RWPE1 (cell line): ENCODE measurements at places on chromosomes 2 and 18.
A peak's percentile ranks its signal among the peaks of the same experiment; 100 is the strongest.

DNA sequence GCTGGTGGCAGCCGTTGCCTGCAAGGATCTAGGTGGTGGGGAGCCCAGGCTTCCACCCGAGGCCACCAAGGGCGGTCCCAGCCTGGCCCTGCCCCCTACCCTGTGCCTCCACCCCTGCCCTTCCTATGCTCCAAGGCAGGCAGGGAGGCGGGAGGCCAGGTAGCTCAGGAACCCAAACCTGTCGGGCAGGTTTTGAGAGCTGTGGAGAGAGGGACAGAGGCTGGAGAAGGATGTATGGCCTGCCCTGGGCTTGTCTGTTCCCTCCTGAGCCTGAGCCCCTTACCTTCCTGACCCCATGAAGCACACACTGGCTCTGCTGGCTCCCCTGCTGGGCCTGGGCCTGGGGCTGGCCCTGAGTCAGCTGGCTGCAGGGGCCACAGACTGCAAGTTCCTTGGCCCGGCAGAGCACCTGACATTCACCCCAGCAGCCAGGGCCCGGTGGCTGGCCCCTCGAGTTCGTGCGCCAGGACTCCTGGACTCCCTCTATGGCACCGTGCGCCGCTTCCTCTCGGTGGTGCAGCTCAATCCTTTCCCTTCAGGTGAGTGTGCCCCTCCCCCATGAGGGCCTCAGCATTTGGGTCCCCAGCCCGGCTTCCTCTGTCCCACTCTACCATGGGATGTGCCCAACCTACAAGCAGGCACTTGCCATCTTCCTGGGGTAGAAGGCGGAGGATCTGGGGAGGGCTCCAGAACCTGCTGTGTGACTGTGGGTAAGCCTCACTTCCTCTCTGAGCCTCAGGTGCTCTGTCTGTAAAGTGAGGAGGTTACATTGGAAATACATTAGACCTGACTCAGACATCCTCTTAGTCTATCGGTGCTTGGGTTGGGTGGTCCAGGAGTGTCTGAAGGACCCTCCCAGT is at the start of gene PROM2:
Gene PROM2, plus strand, starts transcription at position 159 of the 860 bp plus-strand sequence. Its CDS starts 137 bp downstream, at position 296.
- DNase-seq = peak; percentile 71

GRCh38 chr2:224062481-224063297 is 23.6 kb upstream of the SERPINE2 start:
- no peak for DNase-seq

DNA sequence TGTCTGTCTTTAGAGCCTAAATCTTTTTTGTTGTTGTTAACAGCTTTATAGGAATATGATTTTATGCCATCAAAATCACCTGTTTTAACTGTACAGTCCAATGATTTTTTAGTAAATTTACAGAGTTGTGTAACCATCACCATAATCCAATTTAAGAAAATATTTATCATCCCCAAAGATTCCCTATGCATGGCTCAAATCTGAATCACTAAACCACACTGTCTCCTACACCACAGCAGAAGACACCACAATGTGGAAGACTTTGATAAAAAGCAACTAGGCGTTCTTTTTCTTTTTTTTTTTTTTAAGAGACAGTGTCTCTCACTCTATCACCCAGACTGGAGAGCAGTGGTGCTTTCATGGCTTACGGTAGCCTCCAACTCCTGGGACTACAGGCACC is 99.6 kb downstream of the TXNL1 start:
- DNase-seq = no peak

DNA sequence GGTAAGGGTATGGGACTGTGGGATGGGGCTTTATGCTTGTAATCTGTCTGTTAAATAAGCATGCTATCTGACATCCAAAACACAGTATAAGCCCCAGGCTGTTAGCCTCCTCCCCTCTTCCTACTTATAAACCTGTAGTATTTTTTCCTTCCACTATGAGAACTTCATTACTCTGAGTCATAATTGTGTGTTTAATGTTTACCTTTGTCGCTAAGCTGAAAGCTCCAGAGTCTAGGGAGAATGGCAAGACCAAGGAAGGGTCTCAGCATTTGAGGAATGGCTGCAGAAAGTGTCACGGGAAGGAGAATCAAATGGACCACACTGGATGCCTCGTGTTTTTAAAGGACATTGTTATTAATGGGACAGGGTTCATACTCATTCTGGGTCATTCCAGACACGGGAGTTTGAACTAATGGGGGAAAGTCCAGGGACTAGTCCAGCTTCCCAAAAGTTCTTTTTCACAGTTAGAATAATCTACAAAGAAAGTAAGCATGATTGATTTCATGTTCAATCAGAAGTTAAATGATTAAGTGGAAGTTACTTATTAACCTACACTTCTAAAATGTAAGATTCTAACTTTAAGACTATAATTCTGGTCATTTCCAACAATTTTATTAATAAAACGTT is 292.2 kb downstream of the AFF3 start:
- peak; percentile 30 for DNase-seq

DNA sequence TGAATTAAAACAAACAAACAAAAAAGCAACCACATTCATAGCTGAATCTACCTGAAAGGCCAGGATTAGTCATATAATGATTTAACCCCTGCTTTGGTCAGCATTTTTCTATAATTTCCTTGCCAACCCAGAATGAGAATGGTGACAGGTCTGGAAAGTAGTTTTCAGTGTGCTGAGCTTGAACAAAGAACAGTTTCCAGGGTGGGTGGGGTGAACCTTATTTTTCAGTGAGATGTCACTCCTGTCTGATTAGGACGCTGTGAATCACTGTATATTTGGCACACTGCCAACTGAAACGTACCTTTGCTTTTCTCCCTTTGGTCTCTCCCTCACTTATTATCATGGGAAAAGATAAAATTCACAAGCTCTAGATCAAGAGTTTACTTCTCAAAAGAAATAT is 35.0 kb upstream of the DSC1 start:
- DNase-seq = peak; percentile 51

GRCh38 chr2:168896783-168897182 is 4.3 kb upstream of the G6PC2 start:
- no peak for DNase-seq

- peak; percentile 33 for DNase-seq
Observed at GRCh38 chr2:212595036-212595654, 56.5 kb upstream of the ERBB4 start.

DNA sequence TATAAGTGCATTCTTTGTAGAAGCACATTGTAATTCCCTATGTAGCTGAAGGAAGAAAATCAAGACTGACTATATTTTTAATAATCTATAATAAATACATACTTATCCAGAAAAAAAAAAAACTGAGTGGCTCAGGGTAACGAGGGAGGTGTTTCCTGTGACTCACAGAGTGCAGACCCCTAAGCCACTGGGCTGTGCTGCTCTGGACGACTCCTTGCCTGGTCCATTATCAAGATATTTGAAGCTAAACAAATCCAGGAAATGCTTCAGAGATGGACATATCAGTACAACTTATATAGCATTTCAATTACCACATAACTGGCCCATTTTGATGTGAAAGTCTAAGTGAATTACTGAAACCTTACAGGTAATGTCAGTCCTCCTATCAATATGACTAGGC is 80.6 kb downstream of the PIGN start:
- DNase-seq = no peak

- DNase-seq = no peak
Observed at GRCh38 chr2:136214307-136215200, 96.6 kb upstream of the CXCR4 start.

- no peak for DNase-seq
Observed at GRCh38 chr2:179338681-179339080, 74.0 kb upstream of the SESTD1 start.

- DNase-seq = no peak
Observed at GRCh38 chr2:218000136-218000535, 2.7 kb downstream of the TNS1 start.

DNA sequence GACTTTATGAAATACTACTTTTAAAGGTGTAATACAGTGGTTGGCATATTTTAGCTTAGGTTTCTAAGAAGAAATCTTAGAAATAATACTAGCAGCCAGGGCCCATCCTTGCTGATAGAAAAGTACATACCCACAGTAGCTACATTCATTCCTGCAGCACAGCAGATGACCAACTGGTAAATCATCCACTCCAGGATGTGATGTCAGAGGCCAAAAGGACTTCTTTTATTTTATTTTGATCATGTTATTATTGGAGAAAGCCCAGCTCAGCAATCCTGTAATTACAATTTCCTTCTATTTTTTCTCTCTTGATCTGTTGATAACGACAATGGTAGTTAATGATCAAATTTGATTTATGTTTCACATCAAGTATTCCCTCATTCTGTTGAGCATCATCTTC is 18.0 kb upstream of the TTN start:
- DNase-seq = no peak

- peak; percentile 38 for DNase-seq
Observed at GRCh38 chr2:62293490-62294271, 97.8 kb downstream of the B3GNT2 start.

DNA sequence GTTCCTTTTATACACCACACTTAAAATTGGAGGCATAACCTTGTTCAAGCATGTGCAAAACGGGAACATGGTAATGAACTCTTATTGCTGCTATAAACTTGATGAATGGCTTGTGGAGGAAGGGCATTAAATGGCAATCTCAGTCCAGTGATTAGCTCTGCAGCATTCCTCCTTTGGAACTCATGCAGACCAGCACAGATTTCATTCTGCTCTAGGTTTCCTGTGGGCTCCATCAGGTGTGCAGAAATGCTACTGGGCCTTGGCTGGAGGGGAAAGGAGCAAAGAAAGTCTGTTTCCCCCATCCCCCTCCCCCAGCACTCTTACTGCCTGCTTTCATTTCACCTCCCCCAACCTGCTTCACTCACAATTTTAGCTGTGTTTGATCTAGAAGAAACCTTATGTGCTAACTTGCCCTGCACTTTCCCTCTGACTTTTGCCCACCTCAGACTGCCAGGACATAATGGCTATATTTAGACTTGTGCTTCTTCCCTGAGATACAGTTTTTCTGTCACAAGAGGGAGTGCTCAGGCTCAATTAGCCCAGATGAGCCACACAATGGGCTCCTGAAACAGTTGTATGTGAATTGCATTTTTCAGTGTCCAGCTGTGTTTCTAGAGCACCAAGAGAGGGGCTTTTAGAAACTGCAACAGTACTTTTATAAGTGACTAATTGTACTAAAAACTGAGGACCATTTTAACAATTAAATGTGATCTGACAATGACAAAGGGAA is 109.8 kb downstream of the FSHR start:
- DNase-seq = no peak

DNA sequence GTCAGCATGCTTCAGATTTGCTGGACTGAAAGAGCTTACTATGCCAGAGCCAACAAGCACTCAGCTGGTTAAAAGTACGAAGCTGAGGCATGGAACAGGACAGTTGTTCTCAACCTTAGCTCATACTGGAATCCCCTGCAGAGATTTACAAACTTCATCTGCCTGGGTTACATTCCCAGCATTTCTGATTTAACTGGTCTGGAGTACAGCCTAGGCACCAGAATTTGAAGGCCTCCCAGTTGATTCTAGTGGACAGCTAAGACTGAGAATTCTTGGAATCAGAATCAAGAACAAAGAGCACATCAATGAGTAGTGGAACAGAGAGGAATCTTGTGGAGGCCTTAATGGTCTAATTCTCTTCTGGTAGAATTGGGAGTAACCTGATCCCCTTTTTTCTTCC is 298.2 kb upstream of the NXPH2 start:
- no peak for DNase-seq

- no peak for DNase-seq
Observed at GRCh38 chr2:232204457-232204931, 174.1 kb upstream of the ALPP start.

DNA sequence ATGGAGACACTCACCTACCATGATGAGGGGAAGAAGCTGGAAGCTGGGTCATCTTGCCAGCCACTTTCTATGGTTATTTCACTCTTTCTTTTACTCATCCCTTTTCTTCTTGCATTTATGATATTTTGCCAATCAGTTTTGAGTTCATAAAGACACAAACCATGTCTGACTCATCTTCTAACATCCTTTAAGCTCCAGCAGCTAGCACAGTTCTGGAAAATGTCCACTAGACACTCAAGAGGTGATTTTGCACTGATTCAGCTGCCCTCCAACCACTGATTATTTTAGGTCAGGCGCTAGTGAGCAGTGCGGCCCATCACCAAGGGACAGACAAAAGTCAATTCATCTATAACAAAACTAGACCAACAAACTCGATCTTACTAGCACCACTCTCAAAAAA is 537.1 kb upstream of the ID2 start:
- DNase-seq = no peak

DNA sequence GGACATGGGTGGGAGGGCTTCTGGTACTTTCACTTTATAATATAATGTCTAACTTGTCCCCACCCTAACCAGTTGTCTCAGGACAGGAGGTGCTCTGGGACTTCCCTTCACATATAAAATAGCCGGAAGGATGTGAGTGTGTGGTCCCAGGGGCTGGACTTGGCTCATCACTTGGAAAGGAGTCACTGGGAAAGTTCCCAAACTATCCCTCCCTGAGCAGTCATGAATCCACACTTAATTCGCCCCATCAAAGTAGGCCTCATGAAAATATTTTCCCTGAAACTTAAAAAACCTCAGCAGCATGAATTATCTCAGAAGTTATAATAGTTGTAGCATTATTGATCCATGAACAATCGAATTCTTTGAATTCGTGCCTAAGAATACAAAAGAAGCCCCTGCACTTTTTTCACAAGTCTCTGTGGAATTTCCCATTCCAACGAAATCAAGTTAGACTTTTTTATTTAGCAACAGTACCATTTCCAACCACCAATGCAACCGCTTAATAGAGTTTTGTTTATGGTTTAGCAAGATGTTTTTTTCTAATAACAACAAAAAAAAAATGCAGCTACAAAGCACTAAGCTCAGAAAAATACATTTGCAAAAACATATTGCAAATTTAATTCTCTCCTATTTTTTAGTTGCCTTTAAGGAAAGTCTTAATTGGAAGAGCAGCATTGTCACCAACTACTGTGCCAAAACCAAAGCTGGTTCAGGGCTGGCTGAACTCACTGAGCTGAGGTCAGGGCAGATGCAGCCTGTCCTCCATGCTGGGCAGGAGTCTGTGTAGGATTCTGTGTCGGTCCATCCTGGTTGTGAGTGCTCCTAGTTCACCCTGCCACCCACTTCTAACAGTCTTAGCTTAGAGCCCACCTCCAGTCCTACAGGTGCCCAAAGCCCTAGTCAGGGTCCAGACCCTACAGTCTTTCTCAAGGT is 68.8 kb upstream of the SPTBN1 start:
- no peak for DNase-seq
